ENCODE measurements at places on chromosomes 2 and 18.

- DNase-seq = no peak
These were observed 4.2 kb downstream of the SERPINB7 start for GRCh38 chr18:63779386-63779785.

DNA sequence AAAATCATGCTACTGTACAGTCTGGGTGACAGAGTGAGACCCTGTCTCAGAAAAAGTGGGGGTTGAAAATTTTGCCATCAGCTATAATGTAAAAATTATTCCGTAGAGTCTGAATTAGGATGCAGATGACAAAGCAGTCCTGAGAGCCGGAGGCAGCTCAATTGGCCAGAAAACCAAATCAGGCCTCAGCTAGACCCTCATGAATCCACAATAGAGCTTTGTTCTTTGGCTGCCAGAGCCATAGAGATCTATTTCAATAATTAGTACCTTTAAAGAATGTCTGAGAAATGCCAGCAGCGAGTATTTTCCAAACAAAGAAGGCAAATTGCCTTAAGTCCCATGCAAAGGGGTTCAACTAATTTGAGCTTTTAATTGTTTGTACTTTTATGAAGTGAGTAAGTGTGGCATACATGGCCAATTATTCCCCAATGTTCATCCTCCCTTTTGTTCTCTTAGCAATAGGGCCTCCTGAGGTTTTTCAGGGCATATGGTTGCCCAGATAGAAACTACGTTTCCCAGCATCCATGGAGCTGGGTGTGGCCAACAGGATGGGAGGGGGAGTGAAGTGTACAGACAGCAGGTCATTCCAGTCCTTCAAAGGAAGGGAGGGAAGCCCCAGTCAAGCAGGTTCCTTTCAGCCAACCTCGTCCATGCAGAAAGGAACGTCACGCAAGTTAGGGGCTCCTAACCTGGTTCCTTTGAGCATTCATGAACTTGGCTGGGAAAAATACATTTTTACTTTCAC is 211.3 kb upstream of the APCDD1 start:
- DNase-seq = no peak

DNA sequence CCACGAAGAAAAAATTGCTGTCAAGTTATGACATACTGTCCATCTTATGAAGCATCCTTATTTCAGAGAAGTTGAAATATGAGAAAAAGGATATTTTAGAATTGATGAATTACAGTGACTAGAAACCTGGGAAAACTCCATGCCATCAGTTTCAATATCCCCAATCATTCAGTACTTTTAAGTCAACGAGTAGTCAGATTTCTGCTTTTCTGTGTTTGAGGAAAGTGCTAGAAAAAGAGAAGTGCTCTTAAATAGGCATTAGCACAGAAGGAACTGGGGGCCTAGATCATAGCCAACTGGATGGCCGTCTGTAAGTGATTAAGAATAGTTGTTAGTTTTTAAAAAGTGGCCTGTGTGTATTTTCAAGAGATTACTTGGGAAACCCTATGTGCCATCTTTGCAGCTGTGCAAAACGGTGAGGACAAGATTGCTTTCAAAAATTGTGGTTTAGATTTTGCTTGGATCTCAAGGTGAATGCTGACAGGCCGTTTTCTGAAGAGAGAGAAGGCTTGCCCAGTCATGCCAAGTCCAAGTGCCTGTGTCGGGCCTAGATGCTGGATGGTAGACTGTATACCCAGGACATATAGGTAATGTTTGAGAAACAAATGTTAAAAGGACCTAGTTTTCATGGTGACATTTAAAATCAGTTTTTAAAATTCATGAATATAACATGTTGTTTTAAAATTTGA is 5.1 kb downstream of the NEDD4L start:
- DNase-seq = no peak

DNA sequence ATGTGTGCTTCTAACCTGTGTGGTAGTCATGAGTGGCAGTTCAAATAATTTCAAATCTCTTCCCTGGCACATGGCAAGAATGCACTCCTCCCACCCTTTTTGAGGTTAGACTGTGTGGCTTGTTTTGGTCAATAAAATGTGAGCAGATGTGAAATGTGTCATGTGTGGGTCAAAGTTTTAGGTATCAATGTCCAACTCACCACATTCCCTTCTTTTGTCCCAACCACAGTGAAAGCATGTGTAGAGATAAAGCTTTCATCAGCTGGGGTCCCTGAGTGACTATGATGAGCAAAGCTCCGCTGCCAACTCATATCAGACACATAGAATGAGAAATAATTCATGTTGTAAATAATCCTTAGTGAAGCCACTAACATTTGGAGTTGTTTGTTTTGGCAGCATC is 118.2 kb downstream of the PAX3 start:
- no peak for DNase-seq

DNA sequence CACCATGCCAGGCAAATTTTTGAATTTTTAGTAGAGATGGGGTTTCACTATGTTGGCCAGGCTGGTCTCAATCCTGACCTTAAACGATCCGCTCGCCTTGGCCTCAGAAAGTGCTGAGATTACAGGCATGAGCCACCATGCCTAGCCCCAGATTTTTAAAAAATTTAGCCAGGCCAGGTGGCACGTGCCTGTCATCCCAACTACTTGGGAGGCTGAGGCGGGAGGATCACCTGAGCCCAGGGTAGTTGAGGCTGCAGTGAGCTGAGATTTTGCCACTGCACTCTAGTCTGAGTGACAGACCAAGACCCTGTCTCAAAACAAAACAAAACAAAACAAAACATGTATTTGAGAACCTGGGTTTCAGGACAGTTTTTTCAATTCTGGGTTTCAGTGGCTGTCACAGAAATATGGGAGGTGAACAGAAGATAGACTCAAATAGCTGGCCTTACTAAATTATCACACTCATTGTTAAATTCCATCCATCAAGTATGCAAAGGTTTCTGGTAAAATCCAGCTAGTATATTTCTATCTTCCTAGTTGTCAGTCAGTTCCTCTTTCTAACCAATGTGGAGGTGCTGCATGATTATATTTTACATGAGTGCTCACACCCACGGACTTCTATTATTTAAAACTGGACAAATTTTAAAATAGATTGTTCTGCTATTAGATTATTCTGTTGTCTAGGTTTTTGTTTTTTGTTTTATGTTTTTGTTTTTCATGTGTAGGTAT is 5.4 kb downstream of the ALPG start:
- DNase-seq = no peak

GRCh38 chr18:12608301-12608700 is 49.6 kb downstream of the SPIRE1 start:
- DNase-seq = peak; percentile 72

DNA sequence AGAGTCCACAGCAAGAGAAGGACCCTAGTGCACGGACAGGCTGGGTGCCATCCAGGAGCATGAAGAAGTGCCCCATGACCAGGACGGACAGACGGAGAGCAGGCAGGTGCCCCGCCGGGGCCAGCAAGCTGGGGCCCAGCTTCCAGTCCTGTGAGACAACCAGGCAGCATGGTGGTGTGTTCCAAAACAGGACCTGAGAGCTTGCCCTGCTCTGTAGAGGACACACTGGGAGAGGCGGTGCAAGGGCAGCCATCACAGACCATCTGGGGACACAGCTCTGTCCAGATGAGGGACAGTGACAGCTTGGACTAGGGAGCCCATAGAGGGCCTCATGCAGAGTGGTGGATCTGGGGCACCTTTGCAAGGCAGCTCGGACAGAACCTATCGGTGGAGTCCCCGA is 279.8 kb downstream of the EIPR1 start:
- no peak for DNase-seq

DNA sequence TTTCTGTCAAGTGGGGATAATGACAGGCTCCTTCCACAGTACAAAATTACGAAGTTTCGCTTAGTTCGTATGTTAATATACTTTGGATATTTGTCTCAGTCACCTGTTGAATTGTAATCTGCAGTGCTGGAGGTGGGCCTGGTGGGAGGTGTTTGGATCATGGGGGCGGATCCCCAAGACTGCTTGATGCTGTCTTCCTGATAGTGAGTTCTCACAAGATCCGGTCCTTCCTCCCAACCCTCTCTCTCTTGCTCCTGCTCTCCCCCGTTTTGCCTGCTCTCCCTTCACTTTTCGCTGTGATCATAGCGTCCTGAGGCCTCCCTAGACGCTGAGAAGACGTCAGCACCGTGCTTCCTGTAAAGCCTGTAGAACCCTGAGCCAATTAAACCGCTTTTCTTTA is 97.1 kb upstream of the EPB41L3 start:
- DNase-seq = no peak

GRCh38 chr2:230947908-230948365 is 22.9 kb upstream of the GPR55 start:
- no peak for DNase-seq

- no peak for DNase-seq
These were observed 447.6 kb upstream of the POU3F3 start for GRCh38 chr2:104406261-104406726.

- no peak for DNase-seq
These were observed 25.7 kb downstream of the G6PC2 start for GRCh38 chr2:168926621-168927386.

GRCh38 chr2:72117718-72118117 is 29.9 kb downstream of the CYP26B1 start:
- no peak for DNase-seq

GRCh38 chr18:62729487-62730386 is 14.4 kb downstream of the PHLPP1 start:
- DNase-seq = no peak

Data from endothelial cell of umbilical vein (primary cell).